NCI-H446 (cell line): ENCODE measurements at places on chromosomes 6 and 20.
A peak's percentile ranks its signal among the peaks of the same experiment; 100 is the strongest.

DNA sequence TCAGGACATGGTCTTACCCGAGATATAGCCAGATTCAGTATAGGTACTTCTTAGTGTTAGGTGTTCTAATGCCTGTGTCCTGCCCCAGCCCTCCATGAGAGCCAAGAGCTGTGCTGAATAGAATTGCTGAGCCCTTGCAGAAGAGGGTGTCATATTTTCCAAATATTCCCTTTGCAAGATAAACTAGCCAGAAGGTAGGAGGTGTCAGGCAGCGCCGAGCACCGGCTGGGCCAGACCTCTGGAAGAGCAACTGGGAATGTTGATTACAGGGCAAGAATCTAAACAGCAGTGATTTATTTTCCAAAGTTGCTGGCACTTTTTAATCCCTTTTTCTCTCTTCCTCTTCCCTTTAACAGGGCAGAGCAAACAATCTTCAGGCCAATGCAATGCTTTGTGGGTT, 37.1 kb upstream of the EZR start:
- no peak for DNase-seq

- DNase-seq: no peak
These were observed 30.5 kb downstream of the MUC22 start for GRCh38 chr6:31040801-31041200.

- peak; percentile 72 for DNase-seq
These were observed 19.5 kb downstream of the TMEM151B start for GRCh38 chr6:44289726-44290260.

DNA sequence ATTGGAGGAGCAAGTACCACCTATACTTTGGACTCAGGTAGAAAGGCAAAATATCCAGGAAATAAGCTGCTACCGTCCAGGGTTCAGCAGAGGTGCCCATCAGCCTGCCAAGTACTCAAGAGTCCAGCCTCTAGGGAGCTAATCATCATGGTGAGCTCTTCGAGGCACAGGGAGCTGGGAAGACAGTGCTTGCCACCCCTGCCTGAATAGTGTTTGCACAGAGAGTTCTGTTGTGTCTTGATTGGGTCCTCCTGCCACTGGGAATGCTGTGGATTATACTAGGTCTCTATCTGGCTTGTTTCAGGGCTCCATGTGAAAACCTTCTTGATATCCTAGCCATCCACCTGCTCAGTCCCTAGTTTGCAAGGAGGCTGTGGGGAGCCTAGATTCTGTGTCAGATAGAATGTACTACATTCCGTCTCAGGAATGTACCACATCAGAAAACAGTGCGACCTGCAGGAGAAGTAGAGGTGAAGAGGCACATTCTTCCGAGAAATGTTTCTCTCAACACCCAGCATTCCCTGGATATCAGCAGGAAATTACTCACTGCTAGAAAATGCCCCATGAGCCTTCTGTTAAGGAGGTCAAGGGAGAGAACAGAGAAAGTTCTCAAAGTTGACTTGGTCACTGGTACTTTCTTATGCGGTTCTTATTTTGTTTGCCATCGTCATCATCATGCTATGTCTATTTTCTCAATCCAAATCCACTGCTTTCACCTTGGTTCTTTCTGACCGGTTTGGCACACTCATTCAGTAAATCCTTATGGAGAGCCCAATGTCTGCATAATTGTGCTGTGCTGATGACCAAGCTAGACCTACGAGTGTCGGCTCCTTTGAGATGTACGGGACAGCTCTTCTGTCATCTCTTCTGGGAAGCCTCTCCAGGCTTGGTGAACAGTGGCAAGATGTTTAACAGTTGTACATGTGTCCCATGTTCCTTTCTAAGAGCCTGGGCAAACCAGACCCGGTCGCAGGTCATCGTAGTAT, 30.7 kb downstream of the PTPN1 start:
- DNase-seq: no peak

DNA sequence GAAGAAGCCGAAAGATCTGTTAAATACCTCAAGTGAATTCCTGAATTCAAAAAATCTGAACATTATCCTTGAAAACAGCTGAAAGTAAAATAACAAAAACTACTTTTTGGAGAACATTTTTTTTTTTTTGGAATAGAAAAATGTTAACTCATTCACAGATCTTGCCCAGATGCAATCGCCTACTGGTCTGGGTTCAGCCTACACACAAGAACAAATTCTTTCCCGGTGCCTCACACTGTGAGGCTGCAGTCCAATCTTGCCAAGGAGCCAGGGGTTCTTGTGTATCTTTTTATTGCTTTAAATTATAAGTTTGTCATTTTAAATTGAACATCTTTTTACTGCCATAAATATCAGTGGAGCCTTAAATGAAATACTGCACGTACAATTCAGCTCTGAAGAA, 41.2 kb upstream of the TMEM200A start:
- no peak for DNase-seq

GRCh38 chr6:35236223-35236622, 22.5 kb downstream of the SCUBE3 start:
- DNase-seq: no peak
